ENCODE measurements at places on chromosomes 4 and X.

DNA sequence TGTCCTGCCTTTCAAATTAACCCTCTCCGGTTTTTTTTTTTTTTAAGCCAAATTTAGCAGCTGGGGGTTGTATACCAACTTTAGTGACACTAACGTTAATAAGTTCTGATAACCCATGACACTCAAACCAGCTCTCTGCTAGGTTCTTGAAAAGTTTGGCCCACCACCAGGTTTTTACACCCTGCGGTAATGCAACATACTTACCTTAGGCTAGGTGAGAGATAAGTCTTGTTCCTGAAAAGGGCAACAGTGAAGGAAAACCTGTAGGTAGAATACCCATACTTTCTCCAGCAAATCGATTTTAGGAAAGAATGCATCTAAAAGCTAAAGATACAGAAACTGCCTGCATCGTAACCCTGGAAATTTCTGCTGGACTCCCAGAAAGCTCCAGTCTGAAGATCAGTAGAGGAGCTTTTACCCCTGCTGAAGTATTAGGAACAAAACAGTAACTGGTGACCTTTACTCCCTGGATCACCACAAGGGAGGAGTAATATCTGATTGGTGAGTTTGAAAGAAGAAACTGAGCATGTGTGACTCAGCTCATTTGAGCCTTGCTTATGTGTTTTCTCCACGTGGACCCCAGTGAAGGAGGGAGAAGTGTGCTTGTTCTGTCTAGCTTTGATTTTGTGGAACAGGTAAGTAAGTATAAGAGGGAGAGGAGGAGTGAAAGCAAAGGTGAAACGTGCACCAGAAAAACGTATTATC is 34.4 kb upstream of the COX18 start:
- DNase-seq, result no peak

DNA sequence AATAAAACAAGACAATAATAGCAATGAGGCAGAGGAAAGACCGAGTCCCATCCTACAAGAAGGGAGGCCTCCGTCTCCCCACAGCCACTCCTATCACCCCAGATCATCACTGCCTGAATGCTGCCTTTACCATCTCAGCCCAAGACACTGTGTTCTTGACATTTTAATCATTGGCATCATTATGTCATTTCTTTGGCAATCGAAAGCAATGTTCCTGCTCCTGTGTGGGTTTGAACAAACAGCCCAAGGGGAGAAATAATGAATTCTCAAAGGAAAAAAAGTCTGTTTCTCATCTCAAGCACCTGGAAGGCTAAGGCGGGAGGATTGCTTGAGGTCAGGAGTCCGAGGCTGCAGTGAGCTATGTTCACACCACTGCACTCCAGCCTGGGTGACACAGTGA is 73.0 kb upstream of the ACSL1 start:
- DNase-seq, result no peak

GRCh38 chr4:168852387-168852786 is 157.7 kb downstream of the CBR4 start:
- DNase-seq, result no peak

DNA sequence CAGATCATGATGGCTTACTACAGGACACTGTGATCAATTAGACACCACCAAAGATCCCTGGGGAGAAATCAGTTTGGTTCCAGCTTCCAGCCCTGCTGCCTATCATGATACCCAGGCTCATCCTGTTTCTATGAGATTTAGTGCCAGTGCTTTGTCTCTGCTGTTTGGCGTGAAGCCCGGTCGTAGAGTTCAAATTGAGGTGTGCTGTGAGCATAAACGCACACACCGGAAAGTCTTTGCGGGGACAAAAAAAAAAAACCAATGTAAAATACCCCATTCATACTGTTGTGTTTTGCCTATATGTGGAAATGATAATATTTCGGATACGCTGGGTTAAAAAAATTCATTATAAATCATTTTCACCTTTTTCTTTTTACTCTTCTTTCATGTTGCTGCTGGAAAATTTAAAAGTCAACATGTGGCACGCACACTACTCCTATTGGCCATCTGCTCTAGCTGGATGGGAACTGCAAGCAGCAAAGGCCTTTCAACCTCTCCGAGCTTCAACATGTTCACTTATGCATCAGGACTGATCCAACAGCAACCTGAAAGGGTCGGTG is 607 bp upstream of the DKC1 start:
- no peak for DNase-seq

DNA sequence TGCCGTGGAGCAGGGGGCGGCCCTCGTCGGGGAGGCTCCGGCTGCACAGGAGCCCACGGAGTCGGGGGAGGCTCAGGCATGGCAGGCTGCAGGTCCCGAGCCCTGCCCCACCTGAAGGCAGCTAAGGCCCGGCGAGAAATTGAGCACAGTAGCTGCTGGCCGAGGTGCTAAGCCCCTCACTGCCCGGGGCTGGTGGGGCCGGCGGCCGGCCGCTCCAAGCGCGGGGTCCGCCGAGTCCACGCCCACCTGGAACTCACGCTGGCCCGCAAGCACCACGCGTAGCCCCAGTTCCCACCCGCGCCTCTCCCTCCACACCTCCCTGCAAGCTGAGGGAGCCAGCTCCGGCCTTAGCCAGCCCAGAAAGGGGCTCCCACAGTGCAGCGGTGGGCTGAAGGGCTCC is 589.4 kb downstream of the PPP4R3C start:
- DNase-seq, result no peak

GRCh38 chr4:181991369-181992108 is 251.7 kb upstream of the TENM3 start:
- DNase-seq, result no peak

DNA sequence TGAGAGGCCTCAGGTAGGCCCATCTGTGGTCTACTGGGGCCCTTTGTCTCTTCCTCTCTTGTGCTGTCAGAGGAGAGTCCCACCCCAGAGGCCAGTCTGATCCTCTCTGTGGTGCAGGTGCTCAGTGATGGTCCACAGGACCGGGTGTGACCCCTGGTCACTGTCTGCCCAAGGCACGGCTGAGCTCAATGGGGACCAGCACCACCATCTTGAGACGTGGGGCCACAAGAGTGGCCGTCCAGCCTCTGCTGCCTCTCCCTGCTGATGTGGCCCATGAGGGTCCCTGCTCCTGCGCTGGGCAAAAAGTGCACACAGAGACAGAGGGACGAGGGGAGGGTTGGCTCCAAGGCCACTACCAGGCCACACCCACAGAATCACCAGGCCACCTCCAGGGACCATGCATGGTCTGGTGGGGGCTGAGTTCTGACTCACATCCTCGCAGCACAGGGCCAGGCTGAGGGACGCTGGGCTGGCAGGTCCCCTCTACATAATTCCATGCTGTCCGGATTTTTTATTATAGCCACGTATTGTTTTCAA is 88.3 kb downstream of the FAM53A start:
- no peak for DNase-seq

- no peak for DNase-seq
Measured at GRCh38 chrX:39020051-39020669, 218.9 kb downstream of the MID1IP1 start.

DNA sequence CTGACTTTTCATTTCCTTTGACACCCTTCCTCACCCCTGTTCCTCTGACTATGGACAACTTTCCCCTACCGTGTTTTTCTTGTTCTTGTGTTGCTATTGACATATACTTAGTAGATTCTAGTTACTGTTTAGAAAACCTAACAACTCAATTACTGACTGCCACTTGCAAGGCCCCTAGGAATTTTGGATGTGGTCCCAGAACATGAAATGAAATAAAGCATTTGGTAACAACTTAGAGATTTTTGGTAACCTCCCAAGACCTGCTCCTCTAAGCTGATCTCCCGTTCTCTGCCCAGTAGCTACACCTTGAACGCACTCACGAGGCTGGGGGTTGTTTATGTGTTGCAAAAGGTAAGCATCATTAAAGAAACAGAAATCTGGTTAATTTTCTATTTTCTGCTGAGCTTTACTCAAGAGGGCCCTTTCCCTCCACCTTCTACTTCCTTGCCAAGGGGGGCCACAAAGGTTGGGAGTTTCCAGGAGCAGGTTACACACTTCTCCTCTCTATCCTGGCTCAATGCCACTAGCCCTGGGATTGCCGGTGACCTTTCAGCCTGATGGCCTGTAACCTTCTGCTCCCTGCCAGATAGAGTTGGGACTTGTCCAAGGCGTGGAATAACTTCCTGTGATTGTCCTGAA is 20.5 kb downstream of the GAB3 start:
- DNase-seq, result no peak

DNA sequence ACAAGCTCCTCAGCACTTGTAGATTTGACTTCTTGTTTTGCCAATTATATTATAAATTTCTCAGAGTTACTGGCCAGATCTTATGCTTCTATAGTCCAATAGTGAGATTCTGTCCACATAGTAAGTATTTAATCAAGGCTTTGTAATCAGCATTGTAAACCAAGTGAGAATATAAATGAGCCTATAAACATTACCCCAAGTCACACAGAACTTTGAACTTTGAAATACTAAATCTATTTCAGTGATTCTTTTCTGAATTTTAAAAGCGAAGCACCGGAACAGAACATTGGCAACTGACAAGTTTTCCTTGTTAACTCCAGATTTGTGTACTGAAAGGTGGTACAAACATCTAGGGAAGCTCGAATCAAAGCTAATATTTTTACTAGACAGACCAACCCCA is 37.2 kb downstream of the PPM1K start:
- no peak for DNase-seq

- no peak for DNase-seq
Measured at GRCh38 chr4:41141900-41142299, 72.4 kb downstream of the APBB2 start.

DNA sequence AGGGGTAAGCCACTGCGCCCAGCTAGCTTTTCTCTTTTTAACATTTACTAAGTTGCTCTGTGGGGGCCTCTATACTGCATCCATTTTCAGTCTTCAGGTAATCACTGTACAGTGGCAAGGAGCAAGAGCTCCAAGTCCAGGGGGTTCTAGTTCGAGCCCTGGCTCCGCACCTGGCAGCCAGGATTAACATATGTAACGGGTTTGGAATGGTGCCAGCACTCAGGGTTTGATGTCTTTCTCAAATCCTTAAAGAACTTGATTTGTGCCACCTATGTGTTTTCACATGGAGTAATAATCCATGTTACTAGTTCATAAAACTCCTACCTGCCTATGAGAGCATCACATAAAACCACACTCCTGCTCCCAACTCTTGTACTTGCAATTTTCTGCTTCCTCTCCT is 4.5 kb downstream of the GRPEL1 start:
- DNase-seq, result no peak

- DNase-seq, result peak; percentile 46
Measured at GRCh38 chr4:68373513-68373912, 23.6 kb upstream of the YTHDC1 start.

- no peak for DNase-seq
Measured at GRCh38 chr4:183636923-183637322, 22.1 kb downstream of the RWDD4 start.

GRCh38 chr4:73844345-73844744 is 7.9 kb downstream of the CXCL6 start:
- DNase-seq, result no peak

- DNase-seq, result no peak
Measured at GRCh38 chrX:17820100-17820499, 41.0 kb downstream of the RAI2 start.

- DNase-seq, result no peak
Measured at GRCh38 chrX:154748712-154749339, 2.1 kb downstream of the GAB3 start.

- DNase-seq, result no peak
Measured at GRCh38 chr4:151458148-151458547, 49.2 kb downstream of the FHIP1A start.

DNA sequence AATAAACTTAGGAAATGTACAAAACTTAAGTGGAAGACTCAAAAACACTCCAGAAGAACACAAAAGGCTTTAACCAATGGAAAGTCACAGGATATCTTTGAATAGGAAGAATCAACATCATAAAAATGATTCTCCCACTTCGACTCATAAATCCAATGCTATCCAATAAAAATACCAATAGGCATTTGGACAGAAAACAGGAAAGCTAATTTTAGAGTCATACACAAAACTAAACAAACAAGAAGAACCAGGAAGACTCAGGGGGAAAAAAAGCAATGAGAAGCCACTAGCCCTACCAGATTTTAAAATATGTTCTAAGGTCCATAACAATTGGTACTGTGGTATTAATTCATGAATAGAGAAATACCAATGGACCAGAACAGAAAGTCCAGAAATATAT is 28.2 kb downstream of the SLC9A7 start:
- DNase-seq, result no peak

DNA sequence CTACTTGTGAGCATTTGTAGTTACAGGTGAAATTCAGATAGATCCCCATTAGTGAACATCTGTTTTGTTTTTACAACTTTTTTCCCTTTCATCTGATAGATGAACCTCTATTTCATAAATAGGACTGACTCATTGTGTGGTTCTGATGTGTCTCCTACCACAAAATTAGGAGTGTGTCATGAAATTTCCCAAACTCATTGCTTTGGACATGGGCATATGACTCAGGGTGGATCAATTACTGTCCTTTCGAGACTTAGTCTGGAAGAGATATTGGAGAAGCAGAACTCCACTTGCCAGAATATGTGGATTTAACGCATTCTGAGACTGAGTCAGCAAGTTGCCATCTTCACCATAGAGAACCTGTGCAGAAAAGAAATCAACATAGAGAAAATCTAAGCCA is 53.5 kb upstream of the PCDH10 start:
- DNase-seq, result no peak

DNA sequence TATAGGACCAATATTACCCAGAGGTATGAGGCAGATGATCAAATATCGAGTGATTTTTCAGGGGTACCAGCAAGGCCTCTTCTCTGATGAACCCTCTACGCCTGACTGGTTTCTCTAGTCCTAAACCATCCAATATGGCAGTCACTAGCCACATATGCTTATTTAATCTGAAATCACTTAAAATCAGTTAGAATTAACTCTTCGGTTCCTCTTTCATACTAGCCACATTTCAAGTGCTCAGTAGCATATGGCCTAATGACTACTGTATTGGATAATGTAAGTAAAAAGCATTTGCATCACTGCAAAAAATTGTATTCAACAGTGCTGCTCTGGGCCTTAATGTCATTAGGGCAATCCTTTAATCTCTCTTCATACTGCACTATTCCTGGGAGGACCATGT is 4.4 kb upstream of the APBB2 start:
- no peak for DNase-seq

DNA sequence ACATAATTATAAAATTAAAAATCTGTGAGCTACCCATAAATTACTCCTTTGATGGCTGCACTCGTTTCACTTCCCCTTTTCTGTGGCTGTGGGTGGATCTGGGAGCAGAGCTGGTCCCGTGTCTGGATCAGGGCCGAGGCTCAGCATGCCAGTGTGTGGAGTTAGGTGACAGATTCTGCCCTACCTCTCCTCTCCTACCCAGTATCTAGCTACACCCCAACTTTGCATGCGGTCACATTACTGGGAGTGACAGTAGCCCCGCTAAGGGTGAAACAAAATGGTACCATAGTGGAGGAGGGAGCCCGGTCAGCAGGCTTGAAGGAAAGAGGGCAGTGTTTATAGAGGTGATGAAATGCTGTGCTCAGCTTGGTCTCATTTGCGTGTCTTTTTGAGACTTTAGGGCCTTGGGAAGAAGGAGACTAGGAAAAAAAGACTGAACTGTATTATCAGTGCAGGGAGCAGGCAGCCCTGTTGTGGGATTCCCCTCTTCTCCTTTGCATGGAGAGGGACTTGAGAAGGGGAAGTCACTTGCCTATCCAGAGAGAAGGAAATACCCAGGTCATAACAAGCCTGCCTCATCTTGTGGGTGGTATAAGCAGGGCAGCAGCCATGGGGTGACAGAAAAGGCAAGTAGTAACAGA is 48.4 kb downstream of the ARHGAP10 start:
- DNase-seq, result no peak

- DNase-seq, result no peak
Measured at GRCh38 chrX:44462850-44463249, 79.8 kb downstream of the FUNDC1 start.

Data from stimulated activated CD4-positive, alpha-beta T cell treated with anti-CD3 and anti-CD28 coated beads, TNF-alpha, amount 100 ng/mL, for 24 hours (primary cell).